Left cardiac atrium (tissue), 4 donors: ENCODE measurements at places on chromosomes 4 and X.

DNA sequence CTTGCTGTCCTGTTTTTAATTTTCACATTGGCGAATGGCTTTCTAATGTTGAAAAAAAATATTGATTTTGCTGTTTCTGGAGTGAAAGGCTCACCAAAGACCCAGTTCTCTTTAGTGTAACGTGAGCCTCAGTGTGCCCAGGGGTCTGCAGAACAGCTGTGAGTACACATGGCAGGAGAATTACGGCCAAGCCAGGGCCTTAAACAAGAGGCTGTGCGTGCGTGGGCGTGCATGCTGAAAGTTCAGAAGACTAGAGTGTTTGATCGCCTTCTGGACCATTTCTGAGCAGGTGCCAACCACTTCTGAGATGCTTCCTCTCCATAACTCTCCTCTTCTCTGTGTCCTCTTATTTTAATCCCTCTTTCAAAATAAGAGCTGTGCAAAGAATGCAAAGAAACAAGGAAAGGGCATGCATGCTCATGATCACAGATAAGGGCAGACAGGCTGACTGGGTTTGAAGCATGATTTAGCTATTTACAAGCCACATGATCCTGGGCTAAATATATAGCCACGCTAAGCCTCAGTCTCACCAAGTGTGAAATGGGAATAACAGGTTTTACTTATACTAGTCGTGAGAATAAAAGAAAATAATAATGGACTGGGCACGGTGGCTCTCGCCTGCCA, 9.9 kb downstream of the PHEX start:
- DNase-seq: no peak

GRCh38 chr4:145788755-145789154, 108.8 kb downstream of the C4orf51 start:
- no peak for DNase-seq

DNA sequence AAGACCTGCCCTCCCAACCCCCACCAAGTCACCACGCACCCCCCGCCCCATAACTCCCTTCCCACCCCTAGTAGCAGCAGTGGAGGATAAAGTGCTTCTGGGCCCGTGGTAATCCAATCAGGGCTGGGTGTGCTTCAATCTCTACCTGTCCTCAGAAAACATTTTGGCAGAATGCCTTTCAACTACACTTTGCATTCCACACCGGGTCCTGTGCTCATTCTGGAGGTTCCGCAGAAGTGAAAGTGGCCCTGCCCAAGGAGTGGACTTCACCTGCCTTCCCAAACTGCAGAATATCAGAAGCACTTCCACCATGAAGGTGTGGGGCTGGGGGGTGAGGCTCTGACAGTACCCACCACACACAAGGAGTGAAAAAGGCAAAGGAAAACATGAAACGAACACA, 322.3 kb downstream of the DHX15 start:
- DNase-seq: no peak

GRCh38 chr4:159111416-159111815, 8.5 kb downstream of the RAPGEF2 start:
- DNase-seq: no peak

DNA sequence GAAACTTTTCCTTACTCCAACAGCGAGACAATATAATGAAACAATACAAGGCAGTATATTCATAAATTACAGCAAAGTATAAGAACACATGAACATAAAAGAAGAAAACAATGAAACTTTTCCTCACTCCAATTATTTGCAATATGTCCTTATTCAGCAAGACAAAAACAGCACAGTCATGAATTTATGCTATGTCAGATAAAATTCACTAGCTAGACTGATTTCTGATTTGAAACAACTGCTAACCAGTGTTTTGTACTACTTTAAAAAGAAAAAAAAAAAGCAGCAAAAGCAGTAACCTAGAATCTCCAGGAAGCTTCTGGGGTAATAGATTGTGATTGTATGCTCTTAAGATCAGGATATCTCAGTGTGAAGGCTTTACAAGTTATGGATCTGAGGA, 45.2 kb upstream of the UNC5C start:
- DNase-seq: no peak
